ENCODE measurements at places on chromosomes 5 and 9. TPM values are rescaled to one million over a fixed set of nuclear protein-coding genes. Genes with fewer than 3 reads are reported as not detected.

Gene TRUB2
- total RNA-seq, result 9.4 TPM

Gene CDKN2B
- 4.9 TPM for total RNA-seq

Gene NRG2
- 11.9 TPM for total RNA-seq

Gene NEURL1B
- 42.8 TPM for total RNA-seq

Gene IFNA13
- not detected for total RNA-seq

- DNase-seq, result no peak
These were observed 41.8 kb downstream of the ENC1 start for GRCh38 chr5:74598731-74599130.

DNA sequence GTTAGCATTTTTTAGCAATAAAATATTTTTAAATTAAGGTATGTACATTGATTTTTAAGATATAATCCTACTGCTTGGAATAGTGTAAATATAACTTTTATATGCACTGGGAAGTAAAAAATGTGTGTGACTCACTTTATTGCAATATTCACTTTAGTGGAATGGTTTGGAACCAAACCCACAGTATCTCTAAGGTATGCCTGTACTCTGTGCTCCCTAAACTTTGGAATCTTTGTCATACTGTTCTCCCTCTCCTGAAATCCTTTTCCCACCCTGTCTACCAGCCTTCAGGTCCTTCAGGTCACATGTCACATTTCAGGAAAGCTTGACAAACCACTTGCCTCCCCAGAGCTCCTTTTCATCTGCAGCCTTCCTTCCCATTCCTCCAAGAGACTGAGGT, 308.7 kb downstream of the SPOCK1 start:
- no peak for DNase-seq

DNA sequence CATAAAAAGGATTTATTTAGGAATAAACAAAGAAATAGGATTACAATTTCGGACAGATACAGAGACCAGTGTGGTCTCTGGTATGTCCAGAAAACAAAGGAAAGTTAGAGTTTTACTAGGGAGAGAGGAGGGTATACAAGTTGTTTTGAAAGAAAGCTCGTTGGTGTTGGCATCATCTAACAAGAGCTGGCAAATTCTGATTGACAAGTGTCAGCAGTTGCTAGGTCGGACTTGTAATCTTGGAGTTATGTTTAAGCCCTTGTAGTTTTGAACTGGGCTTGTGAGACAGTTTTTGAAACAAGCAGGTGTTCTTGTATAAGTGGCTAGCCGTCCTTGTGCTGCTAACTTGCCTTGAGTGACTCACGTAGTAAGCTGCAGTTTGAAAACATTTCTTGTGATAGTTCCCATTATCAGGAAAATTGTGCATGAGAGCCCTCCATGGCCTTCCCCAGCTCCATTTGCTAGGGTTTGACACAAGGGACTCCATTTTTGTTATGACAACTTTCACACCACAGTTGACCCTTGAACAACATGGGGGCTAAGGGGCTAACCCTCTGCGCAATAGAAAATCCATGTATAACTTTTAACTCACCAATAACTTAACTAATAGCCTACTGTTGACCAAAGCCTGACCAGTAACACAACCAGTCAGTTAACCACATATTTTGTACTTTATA, 48.1 kb downstream of the ZNF622 start:
- DNase-seq, result no peak

DNA sequence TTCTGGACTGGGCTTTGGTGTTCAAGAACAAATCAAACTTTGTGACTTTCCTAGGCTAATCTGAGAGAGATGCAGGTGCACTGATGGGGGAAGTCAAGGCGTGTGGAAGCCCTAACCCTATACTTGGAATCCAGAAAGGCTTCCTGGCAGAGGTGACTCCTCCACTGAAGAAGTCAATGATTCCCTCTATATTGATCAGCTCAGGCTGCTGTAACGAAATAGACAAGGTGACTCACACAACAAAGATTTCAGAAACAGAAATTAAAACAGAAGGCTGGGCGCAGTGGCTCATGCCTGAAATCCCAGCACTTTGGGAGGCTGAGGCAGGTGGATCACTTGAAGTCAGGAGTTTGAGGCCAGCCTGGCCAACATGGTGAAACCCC, 69.6 kb upstream of the GGTA1 start:
- no peak for DNase-seq

DNA sequence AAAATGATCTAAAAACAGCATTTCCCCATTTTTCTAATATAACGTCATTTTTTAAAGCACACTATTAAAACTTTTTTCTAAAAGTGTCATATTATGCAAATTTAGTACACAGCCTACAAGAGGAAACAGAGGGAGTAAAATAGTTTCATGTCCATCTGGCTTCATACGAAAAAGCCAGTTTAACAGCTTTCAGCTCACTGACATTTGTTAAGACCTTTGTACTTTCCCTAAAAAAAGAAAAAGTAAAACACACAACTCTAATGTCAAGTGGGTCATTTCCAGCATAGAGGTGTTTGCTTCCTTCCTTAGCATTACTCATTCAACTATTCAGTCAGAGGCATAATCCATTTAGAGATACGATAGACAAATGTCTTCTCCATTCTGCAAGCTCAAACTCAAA, 49.4 kb downstream of the ABHD17B start:
- no peak for DNase-seq

GRCh38 chr5:134053840-134054338, 49.1 kb upstream of the VDAC1 start:
- no peak for DNase-seq

DNA sequence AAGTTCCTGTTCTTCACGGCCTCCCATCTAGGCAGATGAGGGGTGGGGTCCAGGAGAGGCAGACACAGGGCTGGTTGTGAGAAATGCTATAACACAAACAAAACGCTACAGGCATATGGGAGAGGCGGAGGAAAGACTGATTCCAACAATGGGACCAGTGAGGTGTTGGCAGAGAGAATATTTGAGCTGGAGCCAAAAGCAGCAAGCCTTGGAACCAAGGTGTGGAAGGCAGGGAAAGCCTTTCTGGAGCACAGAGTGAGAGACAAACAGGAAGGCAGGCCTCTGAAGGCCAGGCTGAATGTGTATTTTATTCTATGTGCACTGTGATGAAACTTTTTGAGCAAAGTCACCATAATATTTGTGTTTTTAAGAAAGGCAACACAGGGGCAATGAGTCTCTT, 2.9 kb downstream of the ATPSCKMT start:
- DNase-seq, result no peak

- DNase-seq, result no peak
These were observed 5.5 kb downstream of the KCNT1 start for GRCh38 chr9:135707252-135708138.

- peak; percentile 53 for DNase-seq
These were observed 10.0 kb downstream of the VAV2 start for GRCh38 chr9:133981958-133982681.

DNA sequence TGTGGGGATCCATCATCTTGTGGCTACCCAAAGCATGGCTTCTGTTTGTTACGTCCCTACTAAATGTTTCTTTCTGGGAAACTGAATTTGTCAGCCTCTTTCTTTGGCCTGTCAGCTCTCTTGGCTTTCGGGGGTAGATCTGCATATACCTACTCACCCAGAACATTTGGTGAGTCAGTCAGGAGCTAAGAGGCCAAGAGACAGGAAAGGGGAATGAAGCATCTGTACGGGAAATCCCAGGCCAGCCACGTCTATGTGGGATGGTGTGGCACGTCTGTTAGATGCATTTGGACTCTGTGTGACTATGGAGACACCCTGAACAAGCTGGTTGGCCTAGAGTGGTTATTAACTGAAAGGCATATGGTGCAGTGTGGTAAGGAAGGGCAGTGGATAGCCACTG, 58.1 kb downstream of the CDO1 start:
- no peak for DNase-seq
